ENCODE measurements at places on chromosomes 12 and 14. TPM values are rescaled to one million over a fixed set of nuclear protein-coding genes. Genes with fewer than 3 reads are reported as not detected.

Gene PLCZ1
- total RNA-seq, result not detected

Gene KLRC3
- total RNA-seq, result not detected

Gene CLEC4C
- not detected for total RNA-seq

Gene CPNE6
- not detected for total RNA-seq

Gene SLCO1B1
- total RNA-seq, result not detected

DNA sequence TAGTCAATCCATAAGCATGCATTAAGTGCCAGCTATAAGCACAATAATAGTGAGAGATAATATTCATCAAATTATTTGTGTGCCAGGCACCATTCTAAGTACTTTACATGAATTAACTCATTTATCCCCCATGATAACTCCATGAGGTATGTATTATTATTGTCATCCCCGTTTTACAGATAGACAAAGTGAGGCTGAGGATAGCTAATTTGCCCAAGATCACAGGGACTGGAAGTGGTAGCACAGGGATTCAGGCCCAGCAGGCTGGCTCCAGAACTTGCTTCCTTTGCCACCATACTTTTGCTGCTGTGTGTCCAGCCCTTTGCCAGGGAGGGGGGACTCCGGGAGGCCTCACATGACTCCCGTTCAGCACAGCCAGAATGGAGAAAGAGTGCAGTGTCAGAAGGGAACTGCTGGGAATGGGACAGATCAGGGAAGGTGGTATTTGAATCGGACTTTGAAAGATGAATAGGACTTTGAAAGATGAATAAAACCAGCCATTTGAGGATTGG is 128.0 kb upstream of the PWP1 start:
- DNase-seq, result no peak

GRCh38 chr14:52011523-52011922 is 22.2 kb downstream of the RTRAF start:
- DNase-seq, result no peak

DNA sequence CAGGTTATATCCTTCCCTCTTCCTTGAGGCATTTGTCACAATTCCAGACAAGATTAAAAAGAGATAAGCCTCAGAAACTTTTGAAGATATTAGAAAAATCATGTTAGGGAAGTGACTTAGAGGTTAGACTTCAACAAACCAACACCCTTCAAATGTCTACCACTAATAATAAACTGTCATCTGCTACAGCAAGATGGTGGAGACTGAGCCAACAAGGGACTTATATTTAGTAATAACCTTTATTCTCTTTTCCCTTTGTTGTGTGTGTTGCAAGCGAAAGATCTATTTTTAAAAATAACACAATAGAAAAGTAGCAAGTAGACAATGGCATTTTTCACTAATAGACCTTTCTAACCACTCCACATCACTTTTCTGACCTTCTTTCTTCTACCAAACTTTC is 28.6 kb downstream of the PRICKLE1 start:
- DNase-seq, result no peak

- no peak for DNase-seq
These were observed 651.6 kb upstream of the TBX3 start for GRCh38 chr12:115335594-115335993.

GRCh38 chr12:117564881-117565280 is 203.5 kb upstream of the NOS1 start:
- DNase-seq, result no peak

DNA sequence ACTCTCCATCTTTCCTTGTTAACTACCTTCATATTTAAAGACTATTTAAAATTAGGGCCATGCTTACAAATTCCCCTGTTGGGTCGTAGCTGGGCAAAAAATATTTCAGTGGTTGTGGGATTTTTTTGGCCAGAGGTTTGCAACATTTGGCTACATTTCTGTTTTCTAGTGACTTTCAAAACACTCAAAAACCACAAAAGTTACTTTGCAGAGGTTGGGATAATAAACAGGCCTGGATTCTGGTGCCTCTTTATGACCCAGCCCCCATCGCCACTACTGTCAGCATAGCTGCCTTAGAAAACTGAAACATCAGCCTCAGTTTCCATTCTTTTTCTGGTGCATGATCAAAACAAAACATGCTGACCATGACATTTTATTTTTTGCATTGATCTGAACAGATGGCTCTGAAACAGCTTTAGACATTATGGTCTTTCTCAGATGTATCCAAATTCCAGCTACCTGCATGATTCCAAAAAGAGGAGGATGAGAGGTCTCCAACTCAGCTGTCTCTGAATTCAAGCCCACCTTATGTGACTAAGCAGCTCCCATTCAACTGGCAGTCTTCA is 5.2 kb downstream of the DPF3 start:
- no peak for DNase-seq

GRCh38 chr14:23149745-23150144 is 30.7 kb upstream of the CEBPE start:
- DNase-seq, result no peak

GRCh38 chr12:59173695-59174094 is 253.4 kb upstream of the LRIG3 start:
- no peak for DNase-seq

GRCh38 chr12:114664651-114665320 is 19.2 kb downstream of the TBX3 start:
- DNase-seq, result no peak

DNA sequence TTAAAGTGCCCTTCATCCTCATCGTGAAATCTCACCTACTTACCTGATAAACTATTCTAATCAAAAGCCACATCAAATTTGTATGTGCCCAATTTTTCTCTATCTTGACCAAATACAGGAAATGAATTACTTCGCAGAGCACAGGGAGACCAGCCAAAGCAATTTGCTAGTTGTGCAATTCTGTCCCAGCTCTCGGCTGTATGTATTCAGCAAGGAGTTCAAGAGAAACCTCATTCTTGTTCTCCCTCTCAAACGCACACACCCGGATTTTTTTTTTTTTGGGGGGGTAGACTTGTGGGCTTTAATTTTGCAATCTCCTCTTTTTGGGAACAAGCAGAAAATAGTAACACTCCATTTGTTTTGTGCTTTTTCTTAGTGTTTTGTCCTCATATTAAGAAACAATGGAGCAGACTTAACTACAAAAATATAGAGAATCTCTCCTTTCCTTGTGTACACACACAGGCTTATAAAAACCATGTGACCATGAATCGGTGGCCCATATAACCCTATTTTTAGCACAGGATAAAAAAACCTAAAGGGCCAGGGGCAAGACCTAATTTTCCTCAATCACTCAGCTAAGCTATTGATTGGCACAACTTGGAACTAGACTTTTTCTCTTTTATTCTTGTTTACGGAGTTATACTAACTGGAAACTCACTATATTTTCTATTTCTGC is 64.2 kb downstream of the MBIP start:
- no peak for DNase-seq

- DNase-seq, result no peak
These were observed 43.9 kb upstream of the HSP90B1 start for GRCh38 chr12:103886195-103886797.

GRCh38 chr12:5051913-5052312 is 8.2 kb downstream of the KCNA5 start:
- DNase-seq, result no peak

DNA sequence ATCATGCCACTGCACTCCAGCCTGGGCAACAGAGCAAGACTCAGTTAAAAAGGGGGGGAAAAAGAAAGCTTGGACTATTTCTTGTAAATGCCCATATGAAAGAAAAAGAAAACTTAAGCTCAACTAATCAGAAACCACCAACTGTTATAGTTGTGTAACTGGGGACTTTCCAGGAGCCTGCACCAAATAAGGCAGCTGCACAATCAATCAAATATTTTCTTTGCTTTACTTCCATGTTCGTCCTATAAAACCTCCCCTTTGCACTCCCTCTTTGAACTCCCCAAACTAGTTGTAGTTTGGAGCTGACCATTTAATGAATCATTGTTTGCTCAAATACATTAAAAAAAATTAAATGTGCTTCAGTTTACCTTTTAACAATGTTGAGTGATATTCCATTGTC is 54.9 kb downstream of the OTOGL start:
- DNase-seq, result no peak

DNA sequence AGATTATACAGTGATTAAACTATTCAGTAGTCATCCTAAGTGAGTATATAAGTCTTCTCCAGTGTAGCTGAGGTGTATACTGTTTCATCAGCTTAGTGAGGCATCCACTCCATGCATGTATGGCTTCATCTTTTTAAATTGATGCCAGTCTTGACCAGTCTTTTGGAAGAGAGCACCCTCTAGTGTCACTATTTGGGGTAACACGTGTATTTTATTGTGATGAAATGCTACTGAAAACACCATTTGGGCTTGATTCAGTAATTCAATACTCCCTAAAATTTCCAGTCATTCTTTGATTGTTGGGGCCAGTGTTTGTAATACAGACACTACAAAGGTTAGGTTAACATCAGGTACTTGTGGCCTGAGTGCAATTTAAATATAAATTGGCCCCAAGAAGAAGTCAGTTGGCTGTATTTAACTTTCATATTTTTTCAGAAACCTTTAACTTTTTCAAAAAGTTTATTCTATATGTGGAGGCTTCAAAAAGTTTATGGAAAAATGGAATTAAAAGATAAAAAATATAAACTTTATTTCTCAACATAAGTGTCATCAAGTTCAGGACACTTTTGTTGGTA is 35.3 kb downstream of the MIPOL1 start:
- no peak for DNase-seq

DNA sequence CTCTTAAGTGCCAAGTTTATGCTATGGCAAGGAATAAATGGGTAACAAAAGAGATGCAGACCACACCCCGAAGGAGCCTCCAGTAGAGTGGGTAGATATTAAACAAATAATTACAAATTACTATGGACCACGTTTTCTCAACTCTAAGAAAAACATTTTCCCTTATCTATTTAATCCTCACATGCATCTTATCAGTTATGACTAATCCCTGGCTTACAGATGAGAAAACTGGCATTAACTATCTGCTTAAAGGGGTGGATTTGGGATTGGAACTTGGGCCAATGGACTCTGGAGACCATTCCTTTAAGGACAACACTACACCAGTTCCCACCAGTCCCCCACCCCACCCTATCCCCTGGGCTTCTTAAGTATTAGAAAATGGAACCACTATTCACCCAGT is 26.3 kb downstream of the PPM1H start:
- DNase-seq, result no peak

- no peak for DNase-seq
These were observed 155.5 kb downstream of the DACT1 start for GRCh38 chr14:58793131-58793740.

DNA sequence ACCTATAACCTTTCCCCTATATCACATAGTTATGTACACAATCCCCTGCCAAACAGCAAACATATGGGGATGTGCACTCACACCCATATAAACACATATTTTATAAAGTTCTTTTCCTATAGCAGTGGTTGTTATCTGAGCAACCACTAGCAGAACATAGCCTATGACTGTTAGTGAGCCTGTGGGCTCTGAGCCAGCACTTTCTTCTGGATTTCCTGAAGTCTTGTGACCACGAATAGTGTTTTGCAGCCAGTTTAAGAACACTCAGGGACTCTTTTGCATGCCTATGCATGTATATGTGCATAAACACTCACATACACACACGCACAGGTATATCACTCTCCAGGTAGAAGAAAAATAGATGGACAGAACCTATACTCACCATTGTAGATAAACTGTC is 17.1 kb downstream of the TESPA1 start:
- DNase-seq, result no peak

- no peak for DNase-seq
These were observed 92.9 kb downstream of the PPP2R5C start for GRCh38 chr14:101854366-101854765.

DNA sequence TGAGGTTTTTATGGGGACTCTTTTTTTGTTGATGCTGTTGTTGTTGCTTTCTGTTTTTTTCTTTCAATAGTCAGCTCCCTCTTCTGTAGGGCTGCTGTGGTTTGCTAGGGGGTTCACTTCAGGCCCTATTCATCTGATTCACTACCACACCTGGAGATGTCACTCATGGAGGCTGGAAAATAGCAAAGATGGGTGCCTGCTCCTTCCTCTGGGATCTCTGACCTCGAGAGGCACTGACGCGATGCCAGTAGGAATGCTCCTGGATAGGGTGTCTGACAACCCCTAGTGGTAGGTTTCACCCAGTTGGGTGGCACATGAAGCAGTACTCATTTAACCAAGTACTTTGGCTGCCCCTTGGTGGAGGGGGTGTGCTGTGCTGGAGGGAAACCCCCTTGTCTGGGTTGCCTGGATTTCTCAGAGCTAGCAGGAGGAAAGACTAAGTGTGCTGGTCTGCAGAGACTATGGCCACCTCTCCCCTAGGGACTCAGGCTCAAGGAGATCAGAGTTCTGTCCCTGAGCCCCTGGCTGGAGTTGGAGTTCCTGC is 745.5 kb downstream of the TMTC2 start:
- DNase-seq, result no peak

- DNase-seq, result no peak
These were observed 1057.6 kb downstream of the GALC start for GRCh38 chr14:86935241-86935885.

DNA sequence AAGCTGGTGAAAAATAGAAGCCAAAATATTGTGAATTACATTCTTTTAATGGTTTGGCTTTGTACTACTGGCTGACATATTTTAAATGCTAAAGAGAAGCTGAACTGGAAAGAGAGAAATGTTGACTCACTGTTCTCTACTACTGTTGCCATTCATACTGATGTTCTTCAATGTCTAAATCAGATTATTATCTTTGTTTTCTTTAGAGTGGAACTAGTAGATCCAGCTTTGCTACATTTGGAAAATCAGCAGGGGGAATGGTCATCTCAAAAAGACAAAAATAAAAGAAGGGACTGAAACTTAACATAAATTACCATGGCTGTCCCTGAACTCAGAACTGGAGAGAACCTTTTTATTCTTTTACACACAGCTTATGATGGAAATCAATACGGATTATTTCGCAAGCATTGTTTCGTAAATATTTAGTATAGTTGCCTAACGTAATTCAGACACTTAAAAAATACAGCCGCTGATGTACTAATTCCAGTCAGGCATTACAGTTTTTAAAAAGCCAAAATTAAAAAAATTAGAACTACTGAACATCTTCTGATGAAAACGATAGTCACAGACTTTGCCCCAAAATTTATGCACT is 76.3 kb upstream of the OTX2 start:
- DNase-seq, result no peak

DNA sequence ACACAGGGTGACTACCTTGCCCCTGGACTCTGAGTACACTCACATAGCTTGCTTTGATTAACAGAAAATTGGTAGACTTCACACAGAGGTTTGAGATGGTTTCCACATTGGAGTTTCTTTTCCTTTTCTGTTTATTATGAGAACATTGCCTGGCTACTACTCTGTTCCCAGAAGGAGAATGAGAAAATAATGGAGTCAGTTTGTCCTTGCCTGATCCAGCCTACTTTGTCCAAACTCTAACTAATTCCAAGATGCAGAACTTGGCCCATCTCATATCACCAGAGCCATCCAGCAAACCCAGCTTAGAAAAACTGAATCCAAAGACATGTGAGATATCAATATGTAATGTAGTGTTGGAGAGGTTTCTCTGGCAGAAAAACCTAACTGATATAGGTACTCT is 20.4 kb downstream of the TAS2R50 start:
- DNase-seq, result no peak

DNA sequence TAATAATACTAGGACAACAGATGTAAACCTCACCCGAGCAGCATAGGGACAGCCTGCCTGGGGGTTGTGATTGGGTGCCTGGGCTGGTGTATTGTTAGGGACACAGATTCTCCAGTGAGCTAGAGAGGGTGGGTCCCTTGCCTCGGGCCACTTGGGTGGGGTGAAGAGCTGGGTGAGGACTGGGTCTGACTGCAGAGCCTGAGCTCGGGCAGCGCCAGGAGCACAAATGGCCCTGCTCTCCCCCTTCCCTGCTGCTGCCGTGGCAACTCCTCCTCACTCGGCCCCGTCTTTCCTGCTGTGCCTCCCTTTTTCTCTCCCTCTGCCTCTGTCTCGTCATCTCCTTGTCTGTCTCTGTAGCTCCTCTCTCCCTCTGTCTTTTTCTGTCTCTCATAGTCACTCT is 115.4 kb downstream of the GLT1D1 start:
- no peak for DNase-seq

All from adrenal gland (tissue), 19 donors.